ENCODE measurements at places on chromosomes 2 and 18.

DNA sequence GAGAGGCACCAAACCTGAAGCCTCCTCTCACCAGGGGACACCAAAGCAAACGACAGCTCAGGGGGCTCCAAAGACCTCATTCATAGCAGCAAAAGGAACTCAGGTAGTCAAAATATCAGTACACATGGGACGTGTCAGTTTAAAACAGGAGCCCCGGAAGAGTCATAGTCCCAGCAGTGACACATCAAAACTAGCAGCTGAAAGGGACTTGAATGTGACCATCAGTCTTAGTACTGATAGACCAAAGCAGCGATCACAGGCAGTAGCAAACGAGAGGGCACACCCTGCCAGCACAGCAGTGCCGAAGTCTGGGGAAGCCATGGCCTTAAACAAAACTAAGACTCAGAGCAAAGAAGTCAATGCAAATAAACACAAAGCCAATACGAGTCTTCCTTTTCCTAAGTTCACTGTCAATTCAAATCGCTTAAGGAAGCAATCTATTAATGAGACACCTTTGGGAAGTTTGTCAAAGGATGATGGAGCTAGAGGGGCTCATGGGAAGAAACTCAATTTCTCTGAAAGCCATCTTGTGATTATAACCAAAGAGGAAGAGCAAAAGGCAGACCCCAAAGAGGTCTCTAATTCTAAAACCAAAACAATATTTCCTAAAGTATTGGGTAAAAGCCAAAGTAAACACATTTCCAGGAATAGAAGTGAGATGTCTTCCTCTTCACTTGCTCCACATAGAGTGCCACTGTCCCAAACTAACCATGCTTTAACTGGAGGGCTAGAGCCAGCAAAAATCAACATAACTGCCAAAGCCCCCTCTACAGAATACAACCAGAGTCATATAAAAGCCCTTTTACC is 1.2 kb downstream of the GALNT5 start:
- no peak for DNase-seq

- DNase-seq: no peak
Measured at GRCh38 chr2:231362555-231363184, 32.8 kb upstream of the B3GNT7 start.

DNA sequence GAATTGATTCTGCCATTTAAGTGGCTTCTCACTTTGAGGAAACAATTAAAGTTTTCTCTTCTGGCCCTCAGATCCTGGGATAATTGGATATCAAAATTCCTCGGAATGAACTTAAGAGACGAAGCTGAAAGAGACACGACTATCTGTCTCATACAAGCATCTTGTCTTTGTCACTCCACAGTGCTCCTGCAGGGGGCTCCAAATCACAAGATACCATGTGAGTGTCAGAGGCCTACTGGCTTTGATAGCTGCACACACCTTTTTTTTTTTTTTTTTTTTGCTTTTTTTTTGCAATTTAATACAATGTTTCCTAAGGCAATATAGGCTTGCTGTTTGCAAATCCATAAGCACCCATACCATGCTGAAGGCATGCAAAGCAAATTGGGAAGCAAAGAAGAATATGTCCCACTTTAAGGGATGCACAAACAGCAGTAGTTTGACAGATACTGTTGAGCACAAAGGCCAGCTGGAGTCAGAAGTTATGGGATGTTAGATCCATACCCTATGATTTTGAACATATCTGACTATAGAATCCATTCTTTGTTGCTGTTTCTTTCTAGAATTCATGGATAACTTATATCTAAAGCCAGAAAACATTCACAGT is 109.0 kb upstream of the CBLN2 start:
- DNase-seq: peak; percentile 45

GRCh38 chr2:236176417-236176816 is 8.2 kb upstream of the GBX2 start:
- no peak for DNase-seq

GRCh38 chr18:36128530-36128870 is 640 bp downstream of the SLC39A6 start:
- peak; percentile 10 for DNase-seq

GRCh38 chr2:20578266-20578894 is 72.5 kb downstream of the HS1BP3 start:
- no peak for DNase-seq

DNA sequence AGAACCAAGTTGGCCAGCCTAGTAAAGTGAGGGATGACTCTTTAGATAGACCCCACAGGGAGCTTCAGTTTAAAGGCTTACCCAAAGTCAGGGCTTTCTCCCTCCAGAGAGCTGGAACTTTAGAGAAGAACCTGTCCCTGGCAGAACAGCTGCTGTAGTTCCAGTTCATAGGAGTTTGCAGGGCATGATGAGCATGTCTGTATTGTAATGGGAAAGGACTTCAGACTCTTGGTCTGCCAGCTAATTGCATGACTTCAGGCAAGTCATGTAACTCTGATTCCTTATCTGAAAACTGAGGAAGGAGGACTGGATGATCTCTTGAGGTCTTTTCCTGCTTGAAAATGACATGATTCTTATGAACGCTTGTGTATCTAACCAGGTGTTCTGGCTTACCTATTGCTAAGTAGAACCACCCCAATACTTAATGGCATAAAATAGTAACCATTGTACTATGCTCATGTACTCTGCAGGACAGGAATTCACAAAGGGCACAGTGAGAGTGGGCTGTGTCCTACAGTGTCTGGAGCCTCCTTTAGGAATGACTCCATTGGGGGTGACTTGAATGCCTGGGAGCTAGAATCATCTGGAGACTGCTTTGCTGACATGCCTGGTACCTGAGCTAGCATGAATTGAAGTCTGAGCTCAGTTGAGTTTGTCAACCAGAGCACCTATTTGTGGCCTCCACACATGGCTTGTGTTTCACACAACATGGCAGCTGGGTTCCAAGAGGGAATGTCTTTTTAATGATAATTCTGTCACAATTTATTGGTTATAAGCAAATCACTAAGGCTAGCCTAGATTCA is 18.9 kb downstream of the SP5 start:
- DNase-seq: no peak

- no peak for DNase-seq
Measured at GRCh38 chr2:152623076-152623740, 94.1 kb downstream of the PRPF40A start.

- no peak for DNase-seq
Measured at GRCh38 chr18:45139478-45139877, 458.8 kb downstream of the SETBP1 start.

DNA sequence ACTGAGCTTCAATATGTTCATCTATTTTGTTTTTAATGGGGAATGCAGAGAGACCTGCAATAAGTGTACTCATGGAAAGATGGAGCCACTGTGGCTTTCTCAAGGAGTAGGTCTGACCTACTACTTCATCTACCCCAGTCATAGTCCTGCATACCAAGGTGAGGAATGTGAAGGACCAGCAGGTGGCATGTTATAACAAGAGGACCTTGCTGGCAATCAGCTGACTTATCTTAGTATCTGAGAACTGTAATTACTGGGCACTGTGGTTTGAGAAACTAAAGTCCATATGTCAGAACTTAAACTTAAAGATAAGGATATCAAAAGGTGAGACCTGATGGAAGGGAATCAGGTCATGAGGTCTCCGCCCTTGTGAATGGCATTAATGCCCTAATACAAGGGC is 1104.2 kb downstream of the BCL11A start:
- no peak for DNase-seq

DNA sequence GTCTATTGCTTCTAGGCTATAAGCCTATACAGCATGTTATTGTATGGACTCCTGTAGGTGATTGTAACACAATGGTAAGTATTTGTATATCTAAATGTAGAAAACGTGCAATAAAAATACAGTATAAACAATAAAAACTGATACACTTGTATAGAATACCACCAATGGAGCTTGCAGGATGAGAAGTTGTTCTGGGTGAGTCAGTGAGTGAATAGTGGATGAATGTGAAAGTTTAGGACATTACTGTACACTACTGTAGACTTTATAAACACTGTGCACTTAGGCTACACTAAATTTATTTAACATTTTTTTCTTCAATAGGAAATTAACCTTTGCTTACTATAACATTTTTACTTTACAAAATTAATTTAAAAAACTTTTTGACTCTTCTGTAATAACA is 679.2 kb upstream of the ZNF804A start:
- DNase-seq: no peak

- no peak for DNase-seq
Measured at GRCh38 chr2:148978026-148978685, 60.3 kb upstream of the LYPD6B start.

DNA sequence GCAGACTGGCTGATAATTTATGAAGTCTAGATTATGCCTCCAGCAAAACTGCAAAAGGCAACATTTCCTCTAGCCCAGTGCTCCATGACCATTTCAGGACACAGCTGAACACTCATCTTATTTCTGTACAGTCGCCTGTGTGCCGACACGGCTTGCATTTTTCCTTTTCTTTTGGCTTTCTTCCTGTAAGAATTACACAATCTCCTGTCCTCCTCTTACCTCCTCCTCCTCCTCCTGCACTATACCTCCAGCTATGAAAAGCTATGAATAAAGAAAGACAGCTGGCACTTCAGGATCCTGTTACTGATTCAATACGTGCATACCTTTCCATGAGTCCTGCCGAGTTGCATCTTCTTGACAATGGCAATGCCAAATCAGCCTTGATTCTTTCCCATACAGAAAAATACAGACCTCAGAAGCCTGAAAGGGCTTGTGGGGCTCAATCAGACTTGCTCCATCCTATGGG is 32.2 kb upstream of the TRIB2 start:
- no peak for DNase-seq
